ENCODE measurements at places on chromosomes 1 and 21. TPM values are rescaled to one million over a fixed set of nuclear protein-coding genes. Genes with fewer than 3 reads are reported as not detected.
A peak's percentile ranks its signal among the peaks of the same experiment; 100 is the strongest.

The ADARB1 gene
- total RNA-seq: 48.3 TPM

The LYSMD1 gene
- total RNA-seq: 6.1 TPM

The REG4 gene
- 9.1 TPM for total RNA-seq

The PROK1 gene
- not detected for total RNA-seq

DNA sequence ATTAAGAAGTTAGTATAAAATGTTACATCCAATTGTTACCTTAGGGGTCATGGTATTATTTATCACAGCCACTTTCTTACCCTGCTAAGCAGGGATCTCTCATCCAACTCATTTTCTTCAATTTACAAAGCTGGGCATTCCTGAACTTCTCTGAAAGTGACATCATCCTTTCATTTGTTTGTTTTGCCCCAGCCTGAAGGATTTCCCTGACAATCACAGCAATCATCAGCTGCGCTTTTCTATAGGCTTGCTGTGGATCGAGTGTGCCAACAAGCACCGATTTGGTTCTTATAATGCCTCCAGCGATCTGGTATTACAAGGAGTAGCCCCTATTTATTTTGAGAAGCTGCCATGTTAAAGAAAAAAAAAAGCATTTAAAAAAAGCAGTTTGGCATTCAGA lies 240.2 kb downstream of the USH2A start:
- H3K4me3 ChIP-seq: no peak overlapping the region
- DNase-seq: no peak
- no peak overlapping the region for H3K27ac ChIP-seq
- H3K27me3 ChIP-seq: no peaks in the 10 kb centered on the region

GRCh38 chr21:44537930-44538911 lies 1.8 kb downstream of the KRTAP10-1 start:
- H3K36me3 ChIP-seq: no peaks in the 10 kb centered on the region
- H3K27ac ChIP-seq: no peak overlapping the region
- peaks cover 4% of the 10 kb centered on the region for H3K27me3 ChIP-seq
- no peak for DNase-seq
- no peak overlapping the region for H3K4me3 ChIP-seq

- peaks cover 21% of the 10 kb centered on the region for H3K4me1 ChIP-seq
- DNase-seq: no peak
- H3K4me3 ChIP-seq: no peak overlapping the region
- H3K36me3 ChIP-seq: peaks cover 2% of the 10 kb centered on the region
Observed at GRCh38 chr1:29232387-29232786, 1.7 kb upstream of the MECR start.

DNA sequence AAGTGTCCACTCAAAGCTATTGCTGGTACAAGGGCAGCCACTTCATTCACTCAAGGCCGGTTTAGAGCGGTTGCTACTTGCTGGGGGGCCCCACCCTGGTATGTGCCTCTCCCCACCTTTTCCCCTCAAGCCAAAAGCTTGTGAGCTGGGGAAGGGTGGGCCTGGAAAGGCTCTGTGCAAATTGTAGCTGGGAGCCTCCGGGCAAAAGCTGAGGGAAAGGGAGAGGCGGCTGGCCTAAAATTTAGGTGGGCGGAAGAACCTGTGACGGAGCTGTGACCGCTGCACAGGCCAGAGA lies 306 bp upstream of the SH3D21 start:
- H3K27ac ChIP-seq: no peak overlapping the region
- no peaks in the 10 kb centered on the region for H3K27me3 ChIP-seq
- peaks cover 29% of the 10 kb centered on the region for H3K36me3 ChIP-seq
- DNase-seq: no peak

DNA sequence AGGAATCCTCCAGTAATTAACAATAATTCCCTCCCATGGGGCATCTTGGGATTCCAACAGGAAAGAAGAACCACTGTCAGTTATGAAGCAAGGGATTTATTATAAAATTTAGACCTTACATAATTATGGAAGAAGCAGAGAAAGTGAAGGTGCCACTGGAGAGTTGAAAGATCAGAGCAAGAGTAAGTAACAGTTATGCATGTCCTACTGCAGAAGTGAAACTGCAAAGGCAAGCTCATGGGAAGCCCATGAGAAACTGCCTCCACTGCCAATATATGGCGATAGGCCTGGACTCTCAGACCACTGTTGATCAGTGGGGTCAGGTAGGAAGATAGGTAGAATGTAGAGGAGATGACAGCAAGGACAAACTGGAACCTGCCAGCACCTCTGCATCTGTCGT lies 123.6 kb upstream of the ZNF648 start:
- no peak for DNase-seq
- no peaks in the 10 kb centered on the region for H3K4me1 ChIP-seq
- no peak overlapping the region for H3K4me3 ChIP-seq
- peaks cover 3% of the 10 kb centered on the region for H3K27me3 ChIP-seq
- H3K27ac ChIP-seq: no peak overlapping the region

DNA sequence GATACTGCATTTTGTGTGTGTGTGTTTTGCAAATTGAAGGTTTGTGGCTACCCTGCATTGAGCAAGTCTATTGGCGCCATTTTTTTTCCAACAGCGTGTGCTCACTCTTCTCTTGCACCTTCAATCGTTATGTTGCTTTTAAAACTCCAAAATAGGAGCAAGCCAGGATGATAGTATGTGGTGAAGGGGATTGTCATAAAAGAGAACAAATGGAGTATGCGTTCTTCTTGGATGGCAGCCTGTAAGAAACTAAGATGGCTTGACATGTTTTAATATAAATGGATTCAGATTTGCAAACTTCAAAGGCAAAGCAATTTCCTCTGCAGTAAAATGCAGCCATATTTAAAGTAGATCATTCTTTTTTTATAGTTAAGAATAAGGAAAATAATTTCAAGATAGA lies 43.2 kb upstream of the KCNK1 start:
- DNase-seq: no peak
- H3K36me3 ChIP-seq: no peaks in the 10 kb centered on the region
- H3K4me1 ChIP-seq: no peaks in the 10 kb centered on the region
- H3K27me3 ChIP-seq: no peaks in the 10 kb centered on the region
- no peak overlapping the region for H3K27ac ChIP-seq

GRCh38 chr1:246000638-246001015 lies 506.5 kb downstream of the SMYD3 start:
- H3K27me3 ChIP-seq: no peaks in the 10 kb centered on the region
- H3K4me1 ChIP-seq: no peaks in the 10 kb centered on the region
- H3K36me3 ChIP-seq: no peaks in the 10 kb centered on the region
- no peak overlapping the region for H3K4me3 ChIP-seq
- no peak overlapping the region for H3K27ac ChIP-seq

- H3K27me3 ChIP-seq: no peaks in the 10 kb centered on the region
- no peak overlapping the region for H3K4me3 ChIP-seq
- H3K27ac ChIP-seq: no peak overlapping the region
Observed at GRCh38 chr1:114219172-114219868, 65.7 kb upstream of the SYT6 start.

- H3K27ac ChIP-seq: peak overlapping the region; percentile 65
- H3K27me3 ChIP-seq: no peaks in the 10 kb centered on the region
- peak overlapping the region; percentile 88 for H3K4me3 ChIP-seq
- peak; percentile 53 for DNase-seq
- peaks cover 51% of the 10 kb centered on the region for H3K4me1 ChIP-seq
Observed at GRCh38 chr1:156154317-156154749, 948 bp downstream of the SEMA4A start.

- H3K27ac ChIP-seq: no peak overlapping the region
- peaks cover 6% of the 10 kb centered on the region for H3K4me1 ChIP-seq
- H3K27me3 ChIP-seq: peaks cover 69% of the 10 kb centered on the region
- H3K36me3 ChIP-seq: no peaks in the 10 kb centered on the region
- H3K4me3 ChIP-seq: peak overlapping the region; percentile 58
- peak; percentile 33 for DNase-seq
Observed at GRCh38 chr1:111990026-111990877, 784 bp upstream of the KCND3 start.

DNA sequence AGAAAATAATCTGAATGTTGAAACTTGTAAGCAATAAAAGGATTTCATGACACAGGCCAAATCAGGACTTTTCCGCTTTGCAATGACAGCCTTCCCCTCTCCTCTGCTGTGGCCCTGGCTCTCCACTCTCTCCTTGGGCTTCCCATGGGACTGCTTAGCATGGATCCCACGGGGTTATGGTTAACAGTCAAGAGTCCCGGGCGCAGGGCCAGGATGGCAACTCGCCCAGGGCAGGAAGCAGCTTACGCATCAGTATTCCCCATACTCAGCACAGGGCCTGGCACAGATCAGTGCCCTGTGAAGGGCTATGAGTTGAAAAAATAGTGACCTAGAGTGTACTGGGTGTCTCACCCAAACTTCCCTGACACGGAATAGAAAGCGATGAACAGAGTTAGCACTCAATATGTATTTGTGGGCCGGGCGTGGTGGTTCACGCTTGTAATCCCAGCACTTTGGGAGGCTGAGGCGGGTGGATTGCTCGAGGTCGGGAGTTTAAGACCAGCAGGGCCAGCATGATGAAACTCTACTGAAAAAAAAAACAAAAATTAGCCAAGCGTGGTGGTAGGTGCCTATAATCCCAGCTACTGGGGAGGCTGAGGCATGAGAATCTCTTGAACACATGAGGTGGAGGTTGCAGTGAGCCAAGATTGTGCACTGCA lies 29.1 kb upstream of the GRHL3 start:
- no peaks in the 10 kb centered on the region for H3K36me3 ChIP-seq
- H3K4me3 ChIP-seq: no peak overlapping the region
- no peak for DNase-seq
- no peaks in the 10 kb centered on the region for H3K4me1 ChIP-seq
- H3K27ac ChIP-seq: no peak overlapping the region

DNA sequence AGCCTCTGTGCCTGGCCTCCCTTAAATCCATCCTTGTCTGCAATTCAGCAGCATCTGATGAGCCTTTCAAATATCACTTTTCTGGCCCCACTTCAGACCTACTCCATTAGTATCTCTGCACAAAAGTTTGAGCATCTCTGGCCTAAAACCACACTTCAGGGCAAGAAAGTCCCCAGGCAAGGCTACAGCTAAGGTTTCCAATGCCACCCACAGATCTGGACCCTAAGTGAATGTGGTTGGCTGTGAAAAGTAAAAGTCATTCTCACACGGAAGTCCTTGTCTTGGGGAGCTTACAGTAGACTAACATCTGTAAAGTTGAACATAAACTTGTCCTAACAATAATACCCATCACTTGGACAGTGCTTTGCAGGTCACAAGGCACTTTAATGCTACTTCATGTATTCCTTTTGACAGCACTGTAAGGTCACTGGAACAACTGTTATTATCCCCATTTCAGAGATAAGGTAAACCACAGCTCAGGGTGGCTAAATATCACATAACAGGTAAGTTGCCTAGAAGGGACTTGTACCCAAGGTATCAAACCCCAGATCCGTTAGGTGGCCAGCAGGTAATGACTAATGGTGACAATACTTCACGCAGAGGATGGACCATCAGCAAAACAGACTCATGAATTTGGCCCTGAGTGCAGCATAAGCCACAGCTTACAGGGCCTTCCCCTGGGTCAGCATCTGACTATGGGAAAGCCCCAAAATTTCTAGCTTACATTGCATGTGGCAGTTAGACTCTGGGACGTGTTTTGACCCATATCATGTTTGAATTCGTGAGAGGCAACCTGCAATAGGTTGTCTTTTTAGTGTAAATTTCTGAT lies 356.0 kb downstream of the HHAT start:
- DNase-seq: no peak
- H3K4me1 ChIP-seq: peaks cover 5% of the 10 kb centered on the region
- H3K4me3 ChIP-seq: no peak overlapping the region
- H3K36me3 ChIP-seq: no peaks in the 10 kb centered on the region

DNA sequence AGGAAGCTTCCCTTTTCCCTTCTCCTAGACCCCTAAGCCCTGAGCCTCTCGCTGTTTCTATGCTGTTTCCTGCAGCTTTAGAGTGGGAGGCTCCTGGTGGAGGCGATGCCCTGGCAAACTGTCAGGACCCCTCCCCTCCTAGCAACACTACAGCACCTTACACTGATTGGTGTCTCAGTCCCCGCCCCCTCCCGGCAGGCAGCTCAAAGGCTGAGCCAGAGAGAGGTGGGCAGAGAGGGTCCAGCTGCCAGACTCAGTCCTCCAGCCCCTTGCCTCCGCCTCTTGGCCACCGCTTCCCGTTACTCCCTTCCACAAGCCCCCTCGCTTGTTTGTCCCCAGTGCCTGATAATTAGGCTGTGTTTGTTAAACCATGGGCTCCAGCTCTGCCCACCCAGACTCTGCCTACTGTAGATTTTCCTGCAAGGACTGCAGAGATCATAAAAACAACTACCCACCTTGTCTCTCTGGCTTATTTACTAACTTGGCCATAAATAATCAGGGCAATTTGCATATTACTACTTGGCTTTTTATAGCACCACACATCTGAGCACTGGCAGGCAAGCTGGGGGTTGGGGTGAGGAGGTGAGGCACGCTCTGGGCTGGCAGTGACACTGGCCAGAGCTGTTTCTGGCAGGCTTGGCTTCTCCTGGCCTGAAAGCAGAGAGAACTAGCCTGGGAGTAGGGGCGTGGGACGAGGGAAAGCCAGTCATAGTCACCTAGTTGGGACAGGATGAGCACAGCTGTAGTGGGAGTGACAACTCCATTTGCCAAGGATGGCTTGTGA lies 107.5 kb downstream of the CSMD2 start:
- no peaks in the 10 kb centered on the region for H3K27me3 ChIP-seq
- DNase-seq: no peak
- no peaks in the 10 kb centered on the region for H3K36me3 ChIP-seq
- no peaks in the 10 kb centered on the region for H3K4me1 ChIP-seq
- no peak overlapping the region for H3K27ac ChIP-seq

DNA sequence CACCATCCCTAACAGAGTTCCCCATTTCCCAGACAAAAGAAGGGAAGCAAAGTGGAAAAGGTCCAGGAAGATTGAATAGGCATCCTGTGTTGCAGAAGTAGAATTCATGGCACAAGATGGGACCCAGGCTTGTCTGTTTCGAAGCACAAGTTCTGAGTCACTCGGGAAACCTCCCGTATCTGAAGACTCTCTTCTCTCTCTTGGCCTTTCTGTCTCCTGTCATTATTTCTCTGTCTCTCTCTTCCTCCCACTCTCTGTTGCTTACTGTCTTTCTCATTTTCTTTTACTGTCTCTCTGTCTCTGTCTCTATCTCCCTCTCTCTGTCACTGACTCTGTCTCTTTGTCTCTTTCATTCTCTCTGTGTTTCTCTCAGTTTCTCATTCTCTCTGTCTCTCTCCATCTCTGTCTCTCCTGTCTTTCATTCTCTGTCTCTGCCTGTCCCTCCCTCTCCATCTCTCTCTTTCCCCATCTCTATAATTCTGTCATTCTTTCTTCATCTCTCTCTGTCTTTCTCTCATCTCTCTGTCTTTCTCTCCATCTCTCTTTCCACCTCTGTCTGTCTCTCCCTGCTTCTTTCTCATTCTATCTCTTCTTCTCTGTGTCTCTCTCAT lies 23.7 kb downstream of the RNF187 start:
- H3K4me1 ChIP-seq: peaks cover 31% of the 10 kb centered on the region
- H3K27ac ChIP-seq: peak overlapping the region; percentile 40
- peaks cover 24% of the 10 kb centered on the region for H3K27me3 ChIP-seq
- no peak overlapping the region for H3K4me3 ChIP-seq
- no peak for DNase-seq

- DNase-seq: peak; percentile 84
- H3K4me1 ChIP-seq: peaks cover 24% of the 10 kb centered on the region
- H3K36me3 ChIP-seq: no peaks in the 10 kb centered on the region
- H3K27ac ChIP-seq: peak overlapping the region; percentile 97
- peak overlapping the region; percentile 92 for H3K4me3 ChIP-seq
Observed at GRCh38 chr1:225467193-225468020, 39.6 kb upstream of the LBR start.
